Upper lobe of left lung (tissue), 6 donors: ENCODE measurements at places on chromosomes 3 and 15.

DNA sequence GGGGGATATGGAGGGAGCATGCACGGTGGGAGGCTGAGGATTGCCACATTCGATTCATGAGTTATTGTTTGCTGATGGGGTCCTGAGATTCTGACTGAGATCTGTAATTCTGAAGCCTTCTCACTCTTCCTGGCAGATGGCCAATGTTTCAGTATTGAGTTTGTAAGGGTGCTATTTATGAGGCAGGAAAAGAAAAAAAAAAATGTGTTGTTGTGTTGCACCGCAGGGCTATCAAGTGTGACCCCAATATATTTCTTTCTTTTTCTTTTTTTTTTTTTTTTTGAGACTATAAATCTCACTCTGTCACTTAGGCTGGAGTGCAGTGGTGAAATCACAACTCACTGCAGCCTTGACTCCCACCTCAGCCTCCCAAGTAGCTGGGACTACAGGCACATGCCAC is 3.2 kb upstream of the SENP2 start:
- DNase-seq: no peak
- H3K27ac ChIP-seq: no peak overlapping the region
- no peaks in the 10 kb centered on the region for H3K27me3 ChIP-seq
- H3K36me3 ChIP-seq: no peaks in the 10 kb centered on the region
- H3K4me1 ChIP-seq: peaks cover 16% of the 10 kb centered on the region

GRCh38 chr3:63094642-63095408 is 183.3 kb upstream of the SYNPR start:
- H3K27me3 ChIP-seq: no peaks in the 10 kb centered on the region
- no peaks in the 10 kb centered on the region for H3K36me3 ChIP-seq
- no peak overlapping the region for H3K4me3 ChIP-seq
- no peak for DNase-seq
- H3K4me1 ChIP-seq: no peaks in the 10 kb centered on the region
- H3K27ac ChIP-seq: no peak overlapping the region

DNA sequence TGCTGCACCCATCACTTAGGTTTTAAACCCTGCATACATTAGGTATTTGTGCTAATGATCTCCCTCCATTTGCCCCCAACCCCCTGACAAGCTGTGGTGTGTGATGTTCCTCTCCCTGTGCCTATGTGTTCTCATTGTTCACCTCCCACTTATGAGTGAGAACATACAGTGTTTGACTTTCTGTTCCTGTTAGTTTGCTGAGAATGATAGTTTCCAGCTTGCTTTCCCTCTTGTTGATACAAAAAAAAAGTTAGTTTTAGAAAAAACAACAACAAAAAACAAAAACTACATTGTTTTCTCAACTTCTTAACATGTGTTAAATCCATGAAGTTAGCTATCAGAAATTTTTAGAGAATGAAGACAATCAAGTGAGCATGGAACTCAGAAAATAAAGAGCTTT is 953.0 kb downstream of the VGLL3 start:
- H3K27ac ChIP-seq: no peak overlapping the region
- H3K4me1 ChIP-seq: no peaks in the 10 kb centered on the region
- H3K36me3 ChIP-seq: no peaks in the 10 kb centered on the region
- H3K4me3 ChIP-seq: no peak overlapping the region
- no peaks in the 10 kb centered on the region for H3K27me3 ChIP-seq
- no peak for DNase-seq

GRCh38 chr3:33597257-33597689 is 120.8 kb downstream of the CLASP2 start:
- H3K27me3 ChIP-seq: no peaks in the 10 kb centered on the region
- no peak overlapping the region for H3K4me3 ChIP-seq
- peaks cover 3% of the 10 kb centered on the region for H3K36me3 ChIP-seq
- no peak for DNase-seq
- peaks cover 5% of the 10 kb centered on the region for H3K4me1 ChIP-seq

DNA sequence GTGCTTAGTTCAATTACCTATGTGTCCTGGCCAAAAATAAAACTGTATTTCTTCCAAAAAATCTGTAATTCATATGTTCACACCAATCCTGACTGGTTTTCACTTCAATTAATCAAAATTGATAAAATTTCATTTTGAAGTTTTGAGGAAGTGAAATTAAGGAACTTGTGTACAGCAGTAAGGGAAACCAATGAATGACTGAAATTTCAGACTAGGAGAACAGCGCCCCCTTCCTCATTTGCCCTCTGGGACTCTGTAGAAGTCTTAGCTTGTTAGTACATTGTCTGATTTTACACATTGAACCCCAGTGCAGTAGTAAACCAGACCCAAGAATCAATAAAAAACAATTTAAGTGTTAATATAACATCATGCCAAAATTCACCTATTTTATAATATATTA is 495.3 kb upstream of the AGTR1 start:
- H3K27me3 ChIP-seq: no peaks in the 10 kb centered on the region
- H3K27ac ChIP-seq: no peak overlapping the region
- no peaks in the 10 kb centered on the region for H3K4me1 ChIP-seq
- DNase-seq: no peak
- H3K4me3 ChIP-seq: no peak overlapping the region
- no peaks in the 10 kb centered on the region for H3K36me3 ChIP-seq

DNA sequence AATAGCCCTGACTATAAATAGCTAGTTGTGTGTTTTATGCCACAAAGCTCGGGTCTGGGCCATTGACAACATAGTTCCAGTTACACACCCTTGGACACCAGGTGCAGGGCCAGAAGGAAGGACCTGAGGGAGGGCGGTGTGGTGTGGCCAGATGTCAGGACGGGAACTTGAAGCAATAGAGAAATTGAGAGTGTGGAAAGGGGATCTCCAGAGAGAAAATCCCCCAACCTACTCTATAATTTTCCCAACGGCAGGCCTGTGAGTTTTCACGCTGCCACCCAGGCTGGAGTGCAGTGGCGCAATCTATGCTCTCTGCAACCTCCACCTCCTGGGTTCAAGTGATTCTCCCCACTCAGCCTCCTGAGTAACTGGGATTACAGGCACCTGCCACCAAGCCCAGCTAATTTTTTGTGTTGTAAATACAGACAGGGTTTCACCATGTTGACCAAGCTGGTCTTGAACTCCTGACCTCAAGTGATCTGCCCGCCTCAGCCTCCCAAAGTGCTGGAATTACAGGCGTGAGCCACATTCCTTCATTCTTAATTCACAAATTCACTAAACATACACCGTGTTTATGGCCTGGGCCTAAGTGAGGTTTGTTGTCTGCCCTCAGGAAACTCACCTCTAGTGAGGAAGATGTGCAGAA is 70.8 kb upstream of the KLF13 start:
- H3K4me1 ChIP-seq: peaks cover 2% of the 10 kb centered on the region
- no peak overlapping the region for H3K4me3 ChIP-seq
- DNase-seq: no peak
- no peaks in the 10 kb centered on the region for H3K36me3 ChIP-seq
- H3K27ac ChIP-seq: no peak overlapping the region
- no peaks in the 10 kb centered on the region for H3K27me3 ChIP-seq

GRCh38 chr3:25500706-25501210 is 72.7 kb downstream of the RARB start:
- no peak for DNase-seq
- no peak overlapping the region for H3K27ac ChIP-seq
- H3K4me3 ChIP-seq: no peak overlapping the region
- no peaks in the 10 kb centered on the region for H3K4me1 ChIP-seq
- no peaks in the 10 kb centered on the region for H3K27me3 ChIP-seq

- peaks cover 52% of the 10 kb centered on the region for H3K4me1 ChIP-seq
- H3K4me3 ChIP-seq: no peak overlapping the region
- peaks cover 12% of the 10 kb centered on the region for H3K36me3 ChIP-seq
- peak overlapping the region; percentile 70 for H3K27ac ChIP-seq
These were observed 7.2 kb downstream of the FAH start for GRCh38 chr15:80159811-80160569.

DNA sequence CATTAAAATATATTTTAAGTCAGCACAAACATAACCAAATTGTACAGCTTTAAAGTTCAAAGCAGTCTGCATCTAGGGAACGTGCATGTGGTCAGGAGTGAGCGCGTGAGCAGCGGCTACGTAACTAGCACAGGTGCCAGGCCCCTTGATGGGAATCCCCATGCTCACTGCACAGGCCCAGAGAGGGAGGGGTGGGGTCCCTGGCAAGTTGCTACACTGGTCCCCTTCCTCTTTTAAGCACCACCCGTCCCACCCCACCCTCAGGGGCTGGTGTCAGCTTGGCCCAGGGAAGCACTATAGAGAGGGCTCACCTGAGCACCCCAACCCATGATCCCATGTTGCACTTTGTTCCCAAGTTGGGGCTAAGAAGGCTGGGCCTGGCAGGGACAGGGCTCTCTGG is 835 bp upstream of the GMPPB start:
- peak overlapping the region; percentile 94 for H3K27ac ChIP-seq
- peaks cover 40% of the 10 kb centered on the region for H3K4me1 ChIP-seq
- DNase-seq: peak; percentile 34
- H3K4me3 ChIP-seq: peak overlapping the region; percentile 67
- H3K27me3 ChIP-seq: no peaks in the 10 kb centered on the region

GRCh38 chr3:39088889-39089288 is 18.5 kb downstream of the GORASP1 start:
- no peaks in the 10 kb centered on the region for H3K4me1 ChIP-seq
- H3K27ac ChIP-seq: no peak overlapping the region
- H3K27me3 ChIP-seq: no peaks in the 10 kb centered on the region

DNA sequence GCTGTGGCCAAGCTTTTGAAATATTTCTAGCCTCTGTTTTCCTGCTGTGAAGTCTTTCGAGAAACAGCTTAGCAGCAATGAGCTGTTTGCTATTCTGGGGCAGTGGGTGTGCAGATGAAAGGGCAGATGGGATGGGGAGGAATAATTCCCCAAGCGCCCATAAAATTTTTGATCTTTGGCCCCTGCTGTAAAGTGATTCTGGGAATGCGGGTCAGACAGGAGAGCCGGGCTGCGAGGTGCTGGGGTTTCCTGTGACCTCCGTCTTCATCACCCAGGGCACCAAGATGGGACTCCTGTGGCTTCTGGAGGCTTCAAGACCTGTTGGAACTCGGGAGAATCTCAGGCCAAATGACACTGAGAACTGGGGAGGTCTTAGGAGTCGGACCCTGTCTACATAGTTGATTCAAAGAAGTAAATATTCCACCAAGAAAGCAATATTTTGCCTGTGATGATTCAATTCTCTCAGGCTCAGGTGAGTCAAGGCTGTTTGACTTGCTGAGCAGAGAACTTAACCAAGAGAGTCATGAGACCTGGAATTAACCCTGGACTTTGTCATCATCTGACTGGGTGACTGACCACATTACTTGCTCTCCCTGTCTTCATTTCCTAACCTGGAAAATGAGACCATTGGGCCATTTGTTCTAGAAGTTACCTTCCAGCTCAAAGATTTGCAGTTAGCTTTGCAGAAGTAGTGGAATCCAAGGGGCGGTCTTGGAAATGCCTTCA is 86.4 kb downstream of the POLR2M start:
- H3K4me1 ChIP-seq: peaks cover 11% of the 10 kb centered on the region
- H3K27ac ChIP-seq: no peak overlapping the region
- no peak overlapping the region for H3K4me3 ChIP-seq
- no peaks in the 10 kb centered on the region for H3K27me3 ChIP-seq
- H3K36me3 ChIP-seq: no peaks in the 10 kb centered on the region

DNA sequence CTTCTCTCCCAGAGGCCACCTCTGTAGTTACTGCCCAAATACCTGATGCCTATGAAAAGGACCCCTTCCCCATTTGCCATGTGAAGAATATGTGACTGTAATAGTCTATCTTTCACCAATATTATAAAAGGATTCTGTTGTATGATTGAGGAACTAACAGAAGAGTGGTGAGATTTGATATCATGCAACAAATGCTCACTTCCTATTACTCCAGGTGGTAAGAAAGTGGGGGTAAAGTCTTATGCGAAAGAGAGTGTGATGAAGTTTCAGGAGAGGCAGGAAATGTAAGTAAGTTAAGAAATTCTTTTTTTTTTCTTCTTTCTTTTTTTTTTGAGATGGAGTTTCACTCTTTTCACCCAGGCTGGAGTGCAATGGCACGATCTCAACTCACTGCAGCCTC is 24.4 kb upstream of the RAP2B start:
- H3K4me3 ChIP-seq: no peak overlapping the region
- H3K4me1 ChIP-seq: peaks cover 15% of the 10 kb centered on the region
- H3K27me3 ChIP-seq: no peaks in the 10 kb centered on the region
- H3K27ac ChIP-seq: peak overlapping the region; percentile 54
- no peaks in the 10 kb centered on the region for H3K36me3 ChIP-seq

GRCh38 chr3:123082370-123083065 is 15.7 kb downstream of the PDIA5 start:
- H3K36me3 ChIP-seq: no peaks in the 10 kb centered on the region
- H3K27me3 ChIP-seq: no peaks in the 10 kb centered on the region
- H3K4me3 ChIP-seq: no peak overlapping the region
- DNase-seq: no peak
- H3K27ac ChIP-seq: no peak overlapping the region

DNA sequence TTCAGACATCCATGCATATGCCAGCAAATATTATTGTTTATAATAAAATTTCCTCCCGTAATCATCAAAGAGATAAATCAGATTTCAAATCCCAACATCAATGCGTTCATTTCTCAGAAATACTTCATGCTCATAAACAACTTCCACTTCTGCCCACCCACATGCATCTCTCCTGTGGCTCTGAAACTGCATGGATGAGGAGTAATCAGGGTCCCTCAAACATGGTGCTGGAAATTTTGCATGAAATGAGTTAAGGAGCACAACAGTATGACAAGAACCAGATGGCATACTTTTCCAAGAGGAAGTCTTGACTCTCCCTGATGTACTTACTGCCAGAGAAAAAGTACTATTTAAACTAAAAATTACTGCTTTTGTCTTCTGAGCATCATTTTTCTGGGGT is 26.9 kb upstream of the MFSD1 start:
- H3K4me3 ChIP-seq: no peak overlapping the region
- H3K27ac ChIP-seq: no peak overlapping the region
- no peaks in the 10 kb centered on the region for H3K27me3 ChIP-seq
- H3K36me3 ChIP-seq: no peaks in the 10 kb centered on the region
- DNase-seq: no peak

- H3K27me3 ChIP-seq: no peaks in the 10 kb centered on the region
- no peak for DNase-seq
- no peak overlapping the region for H3K27ac ChIP-seq
- no peaks in the 10 kb centered on the region for H3K36me3 ChIP-seq
These were observed 33.3 kb upstream of the RPN1 start for GRCh38 chr3:128683957-128684356.

DNA sequence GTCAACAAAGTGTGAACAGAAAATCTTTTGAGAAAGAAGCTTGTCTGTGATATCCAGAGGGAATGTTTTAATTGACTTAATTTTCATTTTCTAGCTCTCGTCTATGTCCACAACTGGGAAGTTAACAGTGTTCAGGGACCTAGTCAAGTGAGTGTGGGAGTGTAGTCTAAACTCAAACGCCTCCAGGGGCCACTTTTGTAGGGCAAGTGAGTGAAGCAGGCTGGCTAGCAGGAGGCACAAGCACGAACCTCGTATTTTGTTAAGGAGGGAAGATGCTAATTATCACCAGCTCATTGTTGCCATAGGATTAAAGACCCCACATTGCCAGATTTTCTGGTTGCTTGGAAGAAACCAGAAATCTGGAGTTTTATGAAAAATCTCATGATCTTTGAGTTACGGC is 135.8 kb downstream of the CPNE4 start:
- H3K36me3 ChIP-seq: no peaks in the 10 kb centered on the region
- DNase-seq: no peak
